ENCODE measurements at places on chromosomes 3 and 15. TPM values are rescaled to one million over a fixed set of nuclear protein-coding genes. Genes with fewer than 3 reads are reported as not detected.

Gene GP5
- 1.1 TPM for total RNA-seq

Gene VWA5B2
- not detected for total RNA-seq

Gene SLC15A2
- total RNA-seq, result 0.19 TPM

Gene ATP13A5
- total RNA-seq, result not detected

Gene PIGZ
- 1.5 TPM for total RNA-seq

Gene ILDR1
- not detected for total RNA-seq

Gene SAMD7
- total RNA-seq, result not detected

Gene SLC12A1
- total RNA-seq, result under 0.01 TPM

Gene TTLL13
- total RNA-seq, result not detected

Gene TMEM212
- total RNA-seq, result not detected

Gene CPLX3
- not detected for total RNA-seq

Gene FOXL2
- 0.19 TPM for total RNA-seq

Gene IQSEC1
- total RNA-seq, result 7.9 TPM

Gene TTC21A
- total RNA-seq, result 2.8 TPM

Gene GREM1
- 84.7 TPM for total RNA-seq

Gene FGD5
- 0.85 TPM for total RNA-seq

Gene TMA7
- total RNA-seq, result 244 TPM

Gene DUOXA2
- total RNA-seq, result not detected

Gene AQP9
- total RNA-seq, result not detected

Gene GOLGA6B
- total RNA-seq, result not detected

Gene DNASE1L3
- total RNA-seq, result 0.56 TPM

Gene AADACL2
- not detected for total RNA-seq

Gene TMEM202
- total RNA-seq, result not detected

Gene IQCF2
- not detected for total RNA-seq

Gene RASL12
- 1.1 TPM for total RNA-seq

Gene OXSM
- total RNA-seq, result 12.4 TPM

All from regular cardiac myocyte (primary cell).